ENCODE measurements at places on chromosomes 7 and 10.

GRCh38 chr10:117218654-117219053, 21.4 kb downstream of the KCNK18 start:
- peak; percentile 73 for DNase-seq

GRCh38 chr10:8312079-8312478, 257.6 kb downstream of the GATA3 start:
- no peak for DNase-seq

- no peak for DNase-seq
Observed at GRCh38 chr7:150368884-150369747, 494 bp downstream of the REPIN1 start.

GRCh38 chr7:157668221-157668883, 331.5 kb downstream of the DNAJB6 start:
- DNase-seq: no peak

- DNase-seq: no peak
Observed at GRCh38 chr10:97179731-97180362, 5.9 kb downstream of the SLIT1 start.

DNA sequence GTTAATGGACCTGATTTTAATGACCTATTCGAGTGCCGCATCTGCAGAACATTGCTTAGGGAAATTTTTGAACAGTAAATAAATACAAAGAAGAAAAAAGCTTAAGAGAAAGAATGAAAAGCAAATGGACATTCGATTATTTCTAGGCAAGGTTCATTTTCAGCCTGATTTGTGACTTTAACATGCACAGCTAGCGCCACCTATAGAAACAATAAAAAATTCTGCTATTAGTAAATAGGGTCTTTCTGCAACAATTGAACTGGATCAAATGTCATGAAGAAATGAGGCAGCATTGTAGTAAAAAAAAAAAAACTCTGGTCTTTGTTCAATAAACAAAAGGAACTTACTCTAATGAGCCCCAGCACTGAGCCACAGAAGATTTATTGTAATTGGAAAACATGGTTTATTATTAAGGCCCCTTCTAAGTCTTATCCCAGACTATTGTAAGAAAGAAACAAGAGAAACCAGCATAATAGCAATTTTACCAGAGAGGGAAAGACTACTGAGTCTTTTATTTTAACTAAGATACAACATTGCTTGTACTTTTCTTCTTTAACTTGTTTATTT, 41.4 kb upstream of the GHITM start:
- DNase-seq: no peak

Data from NCI-H1436 treated with DMSO at 0.1 percent for 48 hours (cell line).